ENCODE measurements at places on chromosomes 12 and 14. TPM values are rescaled to one million over a fixed set of nuclear protein-coding genes. Genes with fewer than 3 reads are reported as not detected.

DNA sequence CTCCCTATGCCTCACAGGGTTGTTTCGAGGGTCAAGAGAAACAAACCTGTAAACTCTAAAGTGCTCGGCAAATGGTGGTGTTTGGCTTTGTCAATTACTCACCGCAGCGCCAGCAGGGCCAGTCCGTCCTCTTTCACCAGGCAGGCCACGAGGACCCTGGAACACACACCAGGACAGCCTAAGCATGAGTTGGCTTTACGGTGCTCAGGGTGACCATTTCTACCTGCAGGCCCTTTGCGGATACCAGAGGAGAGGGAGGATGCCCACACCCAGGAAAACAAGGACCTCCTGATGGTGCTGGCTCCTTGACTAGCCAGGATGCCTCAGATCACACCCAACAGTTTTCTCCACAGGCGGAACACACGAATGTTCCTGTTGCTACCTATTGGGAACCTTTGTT lies 11.5 kb downstream of the COL2A1 start:
- no peak overlapping the region for H3K27ac ChIP-seq
- DNase-seq = no peak
- no peak overlapping the region for H3K4me3 ChIP-seq
- H3K27me3 ChIP-seq = peaks cover 10% of the 10 kb centered on the region
- H3K36me3 ChIP-seq = no peaks in the 10 kb centered on the region

DNA sequence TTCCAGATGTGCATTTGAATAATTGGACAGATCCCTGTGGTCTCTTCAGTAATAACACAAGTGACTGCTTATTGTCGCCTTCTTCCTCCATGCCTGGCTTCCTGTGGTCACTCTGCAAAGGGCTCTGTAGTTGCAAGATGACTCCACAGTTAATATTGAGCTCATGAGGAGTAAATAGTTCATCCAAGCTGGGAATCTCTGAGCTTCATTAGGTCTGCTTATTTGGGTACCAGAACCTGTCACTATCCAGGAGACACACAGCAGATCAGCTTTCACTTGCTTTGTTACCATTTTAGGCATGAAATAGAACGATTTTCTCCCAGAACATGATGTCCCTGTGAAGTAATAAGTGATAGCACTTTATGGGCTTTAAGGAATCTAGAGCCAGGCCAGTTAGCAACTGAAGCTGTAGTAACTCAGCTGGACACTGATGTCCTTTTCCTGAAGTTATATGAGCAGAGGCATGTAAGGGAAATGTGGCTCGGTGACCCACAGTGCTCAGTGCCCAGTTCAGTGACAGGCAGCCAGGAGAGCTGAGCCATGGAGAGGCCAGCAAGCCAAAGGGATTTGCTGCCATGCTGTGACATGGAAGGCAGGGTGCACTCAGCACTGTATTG lies 50.1 kb downstream of the CRADD start:
- no peaks in the 10 kb centered on the region for H3K36me3 ChIP-seq
- no peak overlapping the region for H3K27ac ChIP-seq
- DNase-seq = no peak
- H3K4me3 ChIP-seq = no peak overlapping the region
- no peaks in the 10 kb centered on the region for H3K27me3 ChIP-seq

SCNN1A gene
- 1.5 TPM for total RNA-seq

PTCSC3 gene
- not detected for total RNA-seq

Measured in natural killer cell (primary cell).